ENCODE measurements at places on chromosomes 3 and 15. TPM values are rescaled to one million over a fixed set of nuclear protein-coding genes. Genes with fewer than 3 reads are reported as not detected.

DNA sequence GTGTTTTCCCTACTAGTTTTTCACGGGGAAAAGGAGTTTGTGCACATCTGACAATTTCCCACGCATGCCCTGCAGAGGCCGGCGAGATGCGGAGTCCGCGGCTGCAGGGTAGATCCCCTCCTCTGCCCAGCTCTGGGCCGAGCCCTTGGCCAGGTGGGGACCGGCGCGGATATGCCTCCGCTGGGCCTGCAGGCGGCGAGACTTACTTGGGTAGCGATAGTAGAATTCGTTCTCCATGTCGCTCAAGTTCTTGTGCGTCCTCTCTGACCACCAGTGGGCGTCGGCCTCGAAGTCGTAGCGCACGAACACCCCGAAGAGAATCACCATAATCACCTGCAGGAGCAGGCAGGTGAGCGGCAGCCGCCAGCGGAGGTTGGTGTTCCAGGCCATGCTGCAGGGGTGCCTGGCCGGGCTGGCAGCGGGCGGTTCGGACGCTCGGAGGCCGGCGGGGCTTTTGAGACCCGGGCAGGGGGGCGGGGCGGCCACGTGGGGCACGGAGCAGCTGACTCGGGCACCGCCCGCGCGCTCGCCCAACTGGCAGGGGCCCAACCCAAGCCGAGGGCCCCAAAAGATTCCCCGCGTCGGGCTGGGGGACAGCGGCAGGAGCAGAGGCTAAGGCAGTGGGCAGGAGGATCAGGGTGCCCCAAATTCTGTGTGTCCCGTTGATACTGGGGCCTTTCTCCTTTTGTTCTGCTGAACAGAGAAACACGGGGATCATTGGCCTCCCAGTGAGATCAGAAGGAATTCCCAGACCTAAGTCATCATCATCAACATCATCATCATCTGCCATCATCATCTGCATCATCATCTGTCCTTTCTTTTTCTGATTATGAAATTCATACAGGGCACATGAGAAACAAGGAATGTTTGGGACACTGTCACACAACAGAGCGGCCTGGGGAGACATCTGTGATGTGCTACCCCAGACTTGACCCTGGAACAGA lies at the start of gene RHCG:
RHCG (minus strand) TSS at position 429 of the 944 bp plus-strand sequence; CDS start at position 390, 39 bp downstream.
- H3K4me3 ChIP-seq: no peak within 1 kb of the TSS
- no peak for DNase-seq
- no peaks in the 10 kb centered on the region for H3K4me1 ChIP-seq
- no peak within 1 kb of the TSS for H3K27ac ChIP-seq
- no peaks in the 10 kb centered on the region for H3K36me3 ChIP-seq

DNA sequence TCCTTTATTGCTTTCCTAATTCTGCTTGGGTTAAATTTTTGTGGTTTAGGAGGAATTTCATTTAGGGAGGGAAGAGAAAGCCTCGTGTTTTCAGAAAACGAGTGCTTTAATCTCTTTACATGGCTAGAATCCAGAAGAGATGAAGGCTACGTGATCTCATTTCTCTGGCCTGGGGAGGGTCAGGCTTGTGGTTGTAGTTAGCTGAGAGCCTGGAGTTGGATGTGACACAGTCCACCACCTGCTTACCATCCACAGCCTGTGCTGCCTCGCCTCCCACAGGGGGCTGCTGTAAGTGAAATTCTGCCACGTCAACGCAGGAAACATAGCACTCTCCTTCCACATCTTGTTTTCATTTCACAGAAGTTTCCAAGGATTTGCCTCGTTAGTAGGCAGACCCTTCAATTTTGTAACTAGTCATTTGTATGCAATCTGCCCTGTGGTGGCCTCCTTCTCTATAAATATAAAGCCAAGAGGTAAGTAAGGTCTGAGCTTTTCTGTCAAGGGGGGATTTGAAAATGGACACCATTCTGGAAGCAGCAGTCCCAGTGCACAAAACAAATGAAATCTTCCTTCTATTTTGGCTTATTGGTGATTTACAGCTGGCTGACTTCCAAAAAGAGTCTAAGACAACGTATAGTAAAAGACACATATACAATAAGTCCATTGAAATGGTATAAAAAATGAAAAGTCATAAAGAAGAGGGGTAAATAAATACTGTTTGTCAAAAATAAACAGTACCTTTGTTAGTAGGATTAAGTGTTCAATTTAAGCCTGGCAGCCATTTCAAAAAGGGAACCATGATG lies 3.4 kb downstream of the GXYLT2 start:
- no peak for DNase-seq
- H3K27ac ChIP-seq: no peak overlapping the region
- H3K4me1 ChIP-seq: no peaks in the 10 kb centered on the region
- no peaks in the 10 kb centered on the region for H3K27me3 ChIP-seq

GRCh38 chr3:87595798-87596197 lies 319.4 kb upstream of the POU1F1 start:
- no peaks in the 10 kb centered on the region for H3K4me1 ChIP-seq
- no peak overlapping the region for H3K4me3 ChIP-seq
- H3K27me3 ChIP-seq: no peaks in the 10 kb centered on the region
- H3K36me3 ChIP-seq: no peaks in the 10 kb centered on the region
- DNase-seq: peak; percentile 52
- peak overlapping the region; percentile 46 for H3K27ac ChIP-seq

DCBLD2 gene
- total RNA-seq: 151 TPM

CD86 gene
- 1.2 TPM for total RNA-seq

Data from prostate gland (tissue), 2 donors.